NCI-H460 (cell line): ENCODE measurements at places on chromosomes 5 and 9.

GRCh38 chr5:171628633-171628974 lies 157.0 kb upstream of the SMIM23 start:
- no peak for DNase-seq

GRCh38 chr9:130938652-130939404 lies at the start of gene FIBCD1:
Gene FIBCD1 (minus strand): TSS chr9:130939247. CDS start chr9:130938607, 640 bp downstream.
- DNase-seq, result peak; percentile 51

GRCh38 chr5:111928511-111928910 lies 171.5 kb upstream of the NREP start:
- no peak for DNase-seq

GRCh38 chr9:99155736-99156135 lies 50.8 kb downstream of the TGFBR1 start:
- DNase-seq, result no peak

GRCh38 chr5:151591144-151591819 lies at the start of gene FAT2:
Gene FAT2 (minus strand): TSS chr5:151591331. CDS start chr5:151568931, 22,400 bp downstream.
- DNase-seq, result no peak

DNA sequence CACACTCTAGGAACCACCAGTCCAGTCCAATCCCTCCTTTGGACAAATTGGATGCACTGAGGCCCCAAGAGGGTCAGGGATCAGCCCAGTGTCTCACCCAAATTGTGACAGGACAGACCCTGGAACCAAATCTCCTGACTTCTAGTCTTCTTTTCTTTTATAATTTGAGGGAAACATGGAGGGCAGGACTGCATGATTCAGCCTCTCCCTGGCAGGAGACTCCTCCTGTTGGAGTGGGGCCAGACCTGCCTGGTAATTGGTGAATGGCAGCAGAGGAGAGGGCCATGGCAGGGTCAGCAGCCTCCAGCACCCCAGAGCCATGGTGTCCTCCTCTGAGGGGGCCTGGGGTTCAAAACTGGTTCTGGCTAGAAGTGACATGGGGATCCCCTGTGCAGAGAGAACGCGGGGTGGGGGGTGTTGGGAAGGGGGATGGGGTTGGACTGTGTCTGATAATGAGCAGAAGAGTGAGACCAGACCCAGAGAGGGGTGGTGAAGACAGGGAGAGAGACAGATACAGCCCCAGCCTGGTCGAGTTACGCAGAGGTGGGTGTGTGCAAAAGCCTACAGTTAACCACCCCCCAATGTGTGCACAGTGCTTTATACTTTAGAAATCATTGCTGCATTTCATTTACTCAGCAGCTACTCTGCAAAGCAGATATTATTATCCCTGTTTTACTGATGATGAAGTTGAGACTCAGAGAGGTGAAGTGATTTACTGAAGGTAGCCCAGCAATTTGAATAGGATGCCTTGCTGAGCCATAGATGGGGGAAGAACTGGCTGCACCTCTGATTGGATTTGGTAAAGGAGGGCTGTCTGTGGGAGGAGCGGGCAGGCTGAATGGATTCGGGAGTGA lies 3.8 kb upstream of the SYNPO start:
- DNase-seq, result peak; percentile 66

DNA sequence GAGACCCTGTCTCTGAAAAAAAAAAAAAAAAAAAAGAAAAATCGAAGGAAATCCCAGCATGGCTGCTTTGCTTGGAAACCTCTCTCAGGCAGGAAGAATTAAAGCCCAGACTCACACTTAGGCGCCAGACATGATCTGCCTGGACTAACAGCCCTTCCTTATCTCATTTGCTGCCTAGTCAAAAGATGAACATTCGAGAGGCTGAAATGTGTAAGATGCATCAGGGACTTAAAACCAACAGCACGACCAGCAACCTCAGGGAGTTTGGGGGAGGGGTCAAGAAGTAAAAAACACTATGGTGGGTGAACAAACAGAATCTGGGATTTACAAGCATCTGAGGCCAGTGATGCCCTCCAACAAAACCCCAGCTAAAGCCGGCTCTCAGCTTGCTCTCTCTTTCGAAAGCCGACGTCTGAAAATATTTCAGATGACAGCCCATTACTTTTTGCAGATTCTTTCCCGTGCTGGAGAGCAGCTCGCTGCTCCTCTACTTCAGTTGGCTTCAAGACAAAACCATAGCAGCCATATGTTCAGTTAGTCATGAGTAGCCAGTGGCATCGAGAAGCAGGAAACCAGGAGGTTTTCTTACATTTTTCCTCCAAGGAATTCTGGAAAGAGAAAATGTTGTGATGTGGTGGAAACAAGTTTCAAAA lies 249.9 kb downstream of the MARCHF11 start:
- no peak for DNase-seq

GRCh38 chr5:141521244-141521781 lies 32.4 kb downstream of the PCDHGC5 start:
- DNase-seq, result peak; percentile 86

- no peak for DNase-seq
Observed at GRCh38 chr5:83125560-83125959, 48.2 kb downstream of the XRCC4 start.

DNA sequence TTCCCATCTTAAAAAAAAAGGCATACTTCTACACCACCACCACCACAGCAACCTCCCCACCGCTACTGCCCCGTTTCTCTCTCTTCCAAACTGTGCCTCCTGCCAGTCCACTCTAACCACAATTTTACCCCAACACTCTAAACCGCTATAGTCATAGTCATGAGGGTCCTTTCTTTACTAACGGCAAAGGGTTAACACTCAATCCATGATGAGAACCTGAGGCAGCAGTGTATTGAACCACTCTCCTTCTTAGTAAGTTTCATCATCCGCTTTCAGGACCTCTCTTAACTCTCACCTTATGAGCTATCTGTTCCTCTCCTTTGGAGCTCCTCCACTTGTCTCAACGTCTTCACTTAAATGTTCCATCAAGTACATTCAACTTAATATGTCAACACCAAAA lies 34.0 kb downstream of the IDNK start:
- no peak for DNase-seq

DNA sequence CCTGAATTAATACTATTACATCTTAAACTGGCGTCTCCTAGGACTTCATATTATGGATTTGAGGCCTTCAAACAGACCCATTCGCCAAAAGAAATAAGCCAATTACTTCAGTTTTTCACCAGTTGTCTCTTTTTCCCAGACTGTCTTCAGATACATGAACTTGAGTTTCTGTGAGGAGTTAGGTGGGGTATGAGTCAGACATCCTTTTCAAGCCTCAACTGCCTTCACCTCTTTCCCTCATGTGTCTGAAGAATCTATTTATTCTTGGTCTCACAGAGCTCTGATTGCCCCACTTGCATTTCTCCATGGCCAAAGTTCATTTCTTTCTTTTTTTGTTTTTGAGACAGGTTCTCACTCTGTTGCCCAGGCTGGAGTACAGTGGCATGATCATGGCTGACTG lies 12.5 kb downstream of the WNT8A start:
- DNase-seq, result no peak

DNA sequence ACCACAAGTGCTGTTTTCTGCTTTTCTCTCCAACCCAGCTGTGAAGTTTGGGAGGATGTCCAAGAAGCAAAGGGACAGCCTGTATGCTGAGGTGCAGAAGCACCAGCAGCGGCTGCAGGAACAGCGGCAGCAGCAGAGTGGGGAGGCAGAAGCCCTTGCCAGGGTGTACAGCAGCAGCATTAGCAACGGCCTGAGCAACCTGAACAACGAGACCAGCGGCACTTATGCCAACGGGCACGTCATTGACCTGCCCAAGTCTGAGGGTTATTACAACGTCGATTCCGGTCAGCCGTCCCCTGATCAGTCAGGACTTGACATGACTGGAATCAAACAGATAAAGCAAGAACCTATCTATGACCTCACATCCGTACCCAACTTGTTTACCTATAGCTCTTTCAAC lies 145.2 kb downstream of the RORB start:
- no peak for DNase-seq

DNA sequence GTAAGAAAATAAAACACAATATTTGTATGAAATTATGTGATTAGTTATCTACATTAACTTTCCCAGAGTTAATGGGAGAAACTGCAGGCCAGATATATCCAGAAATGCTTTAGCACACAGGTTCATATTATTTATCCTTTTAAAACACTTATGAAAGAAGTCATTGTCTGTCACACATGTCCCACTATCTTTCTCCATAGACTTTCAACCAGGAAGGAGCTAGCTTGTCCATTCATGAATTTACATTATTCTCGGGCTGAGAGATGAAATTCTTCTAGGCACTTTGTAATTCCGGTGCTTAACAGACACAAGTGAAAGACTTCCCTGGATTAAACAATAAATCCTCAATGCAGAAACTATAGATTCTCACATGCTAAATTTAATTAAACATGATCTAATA lies 1043.2 kb downstream of the CDH9 start:
- DNase-seq, result no peak

- DNase-seq, result no peak
Observed at GRCh38 chr9:112680731-112681402, 37.0 kb downstream of the INIP start.

GRCh38 chr5:139881143-139881733 lies 85.6 kb downstream of the PSD2 start:
- no peak for DNase-seq

DNA sequence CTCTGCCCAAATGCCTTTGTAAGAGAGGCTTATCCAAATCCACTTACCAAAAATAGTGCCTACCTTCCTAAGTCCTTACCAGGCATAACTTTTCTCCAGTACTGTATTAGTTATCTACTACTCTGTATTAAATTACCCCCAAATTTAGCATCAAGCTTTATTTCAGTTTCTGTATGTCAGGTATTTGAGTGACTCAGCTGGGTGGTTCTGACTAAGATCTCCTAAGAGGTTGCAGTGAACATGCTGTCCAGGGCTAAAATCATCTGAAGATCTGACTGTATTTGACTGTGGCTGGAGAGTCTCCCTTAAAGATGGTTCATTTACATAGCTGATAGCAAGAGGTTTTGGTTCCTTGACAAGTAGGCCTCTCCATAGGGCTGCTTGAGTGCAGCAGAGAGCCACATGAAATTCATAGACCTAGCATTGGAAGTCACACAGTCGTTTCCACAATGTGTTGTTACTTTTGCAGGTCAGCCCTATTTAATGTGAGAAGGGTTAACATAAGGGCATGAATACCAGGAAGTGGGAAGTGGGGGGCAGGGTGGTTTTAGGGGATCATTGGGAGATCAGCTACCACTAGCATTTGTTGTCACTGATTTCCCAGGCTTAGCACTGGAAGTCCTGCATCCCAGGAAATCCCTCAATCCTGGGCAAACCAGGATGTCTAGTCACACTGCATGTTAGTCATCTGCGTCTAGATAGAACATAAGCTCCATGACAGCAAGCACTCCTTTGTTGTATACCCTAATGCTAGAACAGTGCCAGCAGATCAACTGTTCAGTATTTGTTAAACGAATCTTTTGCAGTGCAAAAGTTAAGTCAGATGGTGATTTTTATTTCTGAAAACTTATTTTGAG lies 2.0 kb upstream of the ZNF622 start:
- no peak for DNase-seq

- DNase-seq, result no peak
Observed at GRCh38 chr5:168467755-168468330, 18.4 kb upstream of the RARS1 start.

DNA sequence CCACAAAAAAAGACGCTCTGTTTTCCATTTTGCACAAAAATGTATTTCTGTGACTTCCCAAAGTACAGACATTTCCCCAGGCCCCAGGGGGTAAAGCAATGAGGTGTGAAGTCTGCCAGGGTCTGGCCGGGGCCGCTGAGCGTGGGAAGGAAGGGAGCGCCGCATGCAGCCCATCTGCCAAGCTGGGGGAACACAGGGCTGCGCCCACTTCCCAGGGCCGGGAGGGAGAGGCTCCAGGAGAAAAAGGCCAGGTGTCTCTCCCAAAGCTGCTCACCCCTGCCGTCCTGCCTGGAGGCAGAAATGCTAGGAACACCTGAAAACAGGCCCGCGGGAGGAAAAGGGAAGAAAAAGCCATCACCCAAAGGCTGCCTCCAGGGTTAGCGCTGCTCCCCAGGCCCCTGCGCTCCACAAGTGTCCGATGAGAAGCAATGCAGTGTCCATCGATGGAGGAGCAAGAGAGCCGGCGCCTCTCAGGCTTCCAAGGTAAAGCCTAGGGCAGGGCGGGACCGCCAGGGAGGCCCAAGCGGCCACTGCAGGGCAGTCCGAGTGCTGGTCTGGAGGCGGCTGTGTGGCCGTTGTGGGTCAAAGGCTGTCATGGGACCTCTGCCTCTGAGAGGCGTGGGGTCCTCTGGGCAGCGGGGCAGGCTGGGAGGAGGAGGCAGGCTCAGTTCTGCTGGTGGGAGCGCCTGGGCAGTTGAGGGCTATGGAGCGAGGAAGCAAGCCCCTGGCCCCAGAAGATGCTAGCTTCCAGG lies 6.0 kb upstream of the ZDHHC12 start:
- no peak for DNase-seq

- no peak for DNase-seq
Observed at GRCh38 chr9:113589890-113590289, 126.4 kb downstream of the RGS3 start.
